ENCODE measurements at places on chromosomes 7 and 10. TPM values are rescaled to one million over a fixed set of nuclear protein-coding genes. Genes with fewer than 3 reads are reported as not detected.
A peak's percentile ranks its signal among the peaks of the same experiment; 100 is the strongest.

DNA sequence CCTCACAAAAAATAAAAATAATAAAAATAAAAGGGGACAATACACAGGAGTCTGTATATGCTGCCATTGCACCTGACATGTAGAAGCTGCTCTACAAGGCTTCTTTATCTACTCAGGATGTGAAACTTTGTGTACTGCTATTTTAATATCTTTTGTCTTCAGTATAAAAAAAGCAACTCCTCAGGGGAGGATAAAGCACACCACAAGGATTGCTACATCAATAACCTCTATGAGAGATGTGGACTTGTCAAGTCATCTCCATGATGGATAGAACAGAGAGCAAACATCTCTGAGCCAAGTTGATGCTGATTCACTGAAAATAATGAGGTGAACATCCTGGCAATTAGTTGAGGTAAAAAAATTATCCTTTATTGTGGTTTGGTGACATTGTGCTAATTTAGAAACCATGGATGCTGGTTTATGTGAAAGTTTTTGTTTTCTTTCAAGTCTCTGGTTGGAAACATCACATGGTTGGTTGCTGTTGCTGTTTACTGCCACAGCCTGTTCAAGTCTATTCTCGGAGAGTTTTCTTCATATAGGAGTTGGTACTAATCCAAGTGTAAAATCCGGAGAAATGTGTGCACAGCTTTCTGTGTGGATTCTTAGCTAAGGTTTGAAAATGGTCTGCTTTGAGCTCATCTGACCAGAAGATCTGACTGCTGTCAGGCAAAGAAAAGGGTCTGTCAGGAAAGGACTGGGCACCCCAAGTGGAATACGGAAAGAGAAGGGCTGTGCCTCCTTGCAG lies 1.5 kb upstream of the HECW1 start:
- no peak for DNase-seq

DNA sequence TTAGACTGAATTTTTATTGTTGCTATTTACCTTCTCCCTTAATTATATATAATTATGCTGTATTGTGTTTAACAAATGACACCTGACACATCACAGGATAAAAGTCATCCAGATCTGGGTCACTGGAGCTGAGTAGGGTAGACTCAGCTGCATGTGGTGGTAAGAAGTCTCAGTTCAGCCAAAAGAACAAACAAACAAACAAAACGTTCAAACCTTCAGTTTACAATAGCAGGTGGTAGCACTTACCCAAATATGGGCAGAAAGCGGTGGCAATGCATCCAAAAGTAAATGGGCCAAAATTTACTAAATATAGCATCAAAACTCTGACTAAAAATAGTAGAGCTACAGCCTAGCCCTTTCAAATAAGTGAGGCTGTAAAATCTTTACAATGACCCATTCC lies 42.2 kb downstream of the ZWINT start:
- no peak for DNase-seq

- no peak for DNase-seq
These were observed 17.0 kb upstream of the SFRP5 start for GRCh38 chr10:97788552-97789442.

GRCh38 chr10:101222683-101223273 lies 6.5 kb downstream of the LBX1 start:
- DNase-seq = no peak

DNA sequence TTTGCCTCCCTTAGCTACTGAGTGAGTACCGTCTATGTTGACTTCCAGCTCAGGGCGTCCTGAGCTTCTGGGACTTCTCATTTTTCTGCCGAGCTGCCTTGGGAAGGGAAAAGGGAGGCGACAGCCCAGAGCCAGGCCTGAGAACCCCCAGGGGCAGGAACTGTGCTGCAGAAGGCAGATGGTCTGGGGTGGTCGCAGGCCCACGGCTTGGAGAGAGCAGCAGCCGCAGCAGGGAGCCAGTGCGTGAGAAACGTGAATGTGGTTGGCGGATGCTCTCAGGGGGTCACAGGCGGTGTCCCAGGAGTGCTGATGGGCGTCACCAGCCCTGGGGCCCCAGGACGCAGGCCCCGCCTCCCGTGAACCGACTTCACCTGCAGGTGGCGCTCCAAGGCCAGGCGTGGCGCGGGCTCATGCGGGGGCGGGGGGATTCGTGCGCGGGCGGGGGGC lies 9.2 kb upstream of the PWWP2B start:
- DNase-seq = peak; percentile 48

GRCh38 chr10:132395704-132396493 lies 1.1 kb upstream of the PWWP2B start:
- DNase-seq = no peak

DNA sequence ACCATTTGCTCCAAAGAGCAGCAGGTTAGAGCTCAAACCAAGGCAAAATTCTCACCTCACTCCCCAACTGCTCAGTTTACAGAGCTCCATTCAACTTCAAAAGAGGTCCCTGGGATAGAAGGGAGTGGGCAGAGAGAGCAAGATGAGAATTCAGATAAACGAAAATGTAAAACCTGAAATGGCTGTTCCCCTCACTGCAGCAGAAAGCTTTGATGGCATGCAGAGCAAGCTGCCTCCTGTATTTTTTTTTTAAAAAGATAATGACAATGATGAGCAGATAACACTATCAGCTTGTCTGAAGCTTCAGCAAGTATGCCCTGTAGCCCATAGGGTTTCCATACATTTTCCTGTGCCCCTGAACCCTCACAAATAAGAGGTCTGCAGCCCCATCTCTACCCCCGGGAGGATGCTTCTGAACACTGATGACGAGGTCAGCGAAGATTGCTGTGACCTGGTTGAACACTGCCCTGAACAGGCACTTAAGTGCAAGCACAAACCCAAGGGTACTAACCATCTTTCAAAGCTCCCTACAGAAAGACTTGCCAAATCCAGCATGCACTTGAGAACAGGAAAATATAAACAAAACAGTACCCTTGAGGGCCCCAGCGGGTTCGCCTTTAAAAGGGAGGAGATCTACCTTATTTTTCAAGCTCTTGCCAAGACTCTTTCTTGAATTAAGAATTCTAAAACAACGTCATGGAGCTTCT lies 81.3 kb downstream of the GLI3 start:
- peak; percentile 9 for DNase-seq

- DNase-seq = no peak
These were observed 203.0 kb downstream of the CCSER2 start for GRCh38 chr10:84531396-84531795.

MRLN gene
- total RNA-seq = not detected

ZNF789 gene
- 6.8 TPM for total RNA-seq

H2BK1 gene
- not detected for total RNA-seq

GPR15LG gene
- total RNA-seq = not detected

CPVL gene
- 30.0 TPM for total RNA-seq

SLC26A3 gene
- total RNA-seq = not detected

EPHA1 gene
- not detected for total RNA-seq

SFMBT2 gene
- total RNA-seq = 3.8 TPM

PITX3 gene
- total RNA-seq = 0.27 TPM
